ENCODE measurements at places on chromosomes 6 and 20. TPM values are rescaled to one million over a fixed set of nuclear protein-coding genes. Genes with fewer than 3 reads are reported as not detected.

DNA sequence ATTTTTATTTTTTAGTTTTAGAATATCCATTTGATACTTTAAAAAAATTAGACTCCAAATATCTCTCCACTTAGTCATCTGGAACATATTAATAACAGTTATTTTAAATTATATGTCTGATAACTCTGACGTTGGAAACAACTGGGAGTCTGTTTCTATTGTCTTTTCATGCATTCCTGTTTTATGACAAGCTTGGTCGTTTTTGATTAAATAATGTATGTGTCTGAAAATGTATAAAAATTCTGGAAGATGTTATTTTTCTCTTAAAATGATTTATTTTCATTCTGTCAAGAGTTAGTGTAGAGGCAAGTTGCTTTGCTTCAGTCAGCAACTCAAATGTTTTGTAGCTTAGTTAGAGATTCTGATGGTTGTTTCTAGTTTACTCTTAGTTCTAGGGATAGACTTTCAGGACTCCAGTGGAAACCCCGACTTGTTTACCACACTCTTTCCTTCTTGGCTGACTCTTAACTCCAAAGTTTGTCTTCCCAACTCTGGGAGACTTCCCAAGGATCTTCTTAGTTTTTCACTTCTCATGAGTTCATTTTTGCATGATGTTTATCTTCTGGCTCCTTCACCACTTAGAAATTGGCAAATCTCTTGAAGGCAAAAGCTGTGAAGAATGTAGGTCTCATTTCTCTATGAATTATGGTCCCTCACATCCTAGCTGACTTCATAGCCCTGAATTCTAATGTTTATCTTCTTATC is 190.9 kb downstream of the LAMA2 start:
- DNase-seq = peak; percentile 13

- DNase-seq = no peak
These were observed 57.0 kb downstream of the SLX4IP start for GRCh38 chr20:10492065-10492464.

- no peak for DNase-seq
These were observed 45.9 kb upstream of the CARMIL1 start for GRCh38 chr6:25233226-25233625.

GRCh38 chr6:30679765-30680535 is 6.5 kb downstream of the PPP1R18 start:
- no peak for DNase-seq

Gene SEMG1
- total RNA-seq = not detected

Gene CLPSL1
- not detected for total RNA-seq

Gene RPL7L1
- total RNA-seq = 94.4 TPM

Gene GPRC6A
- total RNA-seq = not detected

Gene RWDD2A
- 4.5 TPM for total RNA-seq

Gene FERMT1
- total RNA-seq = 1.5 TPM

Gene SMIM13
- 19.4 TPM for total RNA-seq

Gene FBXO5
- total RNA-seq = 27.1 TPM

All from endothelial cell of umbilical vein (primary cell).